GM23248 (cell line): ENCODE measurements at places on chromosomes 4 and X. TPM values are rescaled to one million over a fixed set of nuclear protein-coding genes. Genes with fewer than 3 reads are reported as not detected.

DNA sequence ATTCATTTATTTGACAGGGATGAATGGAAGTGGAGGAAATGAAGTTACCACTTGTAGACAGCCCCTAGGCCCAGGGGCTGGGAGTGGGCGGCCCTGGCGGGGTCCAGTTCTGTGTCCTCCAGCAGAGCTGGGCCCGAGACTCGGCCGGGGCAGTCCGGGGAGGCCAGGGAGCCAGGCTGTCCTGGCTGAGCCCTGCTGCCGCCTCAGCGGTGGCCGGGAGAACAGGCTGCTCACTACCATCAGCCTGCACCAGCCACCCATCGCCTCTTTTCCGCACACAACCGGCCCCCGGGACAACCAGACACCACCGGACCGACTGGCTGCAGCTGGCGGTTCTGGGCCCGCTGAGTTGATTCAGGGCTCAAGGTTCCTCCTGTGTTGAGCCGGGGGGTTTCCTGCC lies 25.6 kb downstream of the CLDN34 start:
- DNase-seq: no peak

The USP51 gene
- 0.89 and 1.1 TPM in 2 replicates for total RNA-seq

- peak; percentile 39 for DNase-seq
Measured at GRCh38 chr4:101252721-101253120, 94.6 kb downstream of the PPP3CA start.

DNA sequence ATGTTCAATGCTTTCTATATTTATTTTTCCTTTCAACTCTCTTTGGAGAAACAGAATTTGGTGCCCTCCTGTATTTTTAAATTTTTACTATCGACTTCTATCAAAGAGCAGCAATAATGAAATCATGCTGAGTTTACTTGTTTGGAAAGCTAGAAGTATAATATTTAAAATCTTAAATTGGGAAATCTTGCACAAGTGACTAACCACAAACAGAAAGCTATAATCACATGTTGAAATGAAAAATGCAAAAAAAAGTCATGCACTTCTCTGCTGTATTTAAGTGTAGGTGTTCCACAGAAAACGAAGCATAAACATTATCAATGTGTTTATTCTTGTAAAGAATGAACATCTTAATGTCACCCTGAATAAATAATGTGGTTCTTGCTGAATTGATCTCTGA lies 306.1 kb downstream of the PCDH18 start:
- peak; percentile 18 for DNase-seq

GRCh38 chr4:14379183-14379582 lies 623.1 kb upstream of the CPEB2 start:
- peak; percentile 4 for DNase-seq

- DNase-seq: peak; percentile 41
Measured at GRCh38 chrX:54484666-54485065, 11.4 kb downstream of the FGD1 start.

The SERTM2 gene
- not detected in 2 replicates for total RNA-seq

- no peak for DNase-seq
Measured at GRCh38 chrX:12811658-12812057, 20.4 kb downstream of the PRPS2 start.

- no peak for DNase-seq
Measured at GRCh38 chr4:118931786-118932185, 43.1 kb downstream of the SYNPO2 start.

- no peak for DNase-seq
Measured at GRCh38 chrX:115939070-115939469, 231.5 kb upstream of the AGTR2 start.

DNA sequence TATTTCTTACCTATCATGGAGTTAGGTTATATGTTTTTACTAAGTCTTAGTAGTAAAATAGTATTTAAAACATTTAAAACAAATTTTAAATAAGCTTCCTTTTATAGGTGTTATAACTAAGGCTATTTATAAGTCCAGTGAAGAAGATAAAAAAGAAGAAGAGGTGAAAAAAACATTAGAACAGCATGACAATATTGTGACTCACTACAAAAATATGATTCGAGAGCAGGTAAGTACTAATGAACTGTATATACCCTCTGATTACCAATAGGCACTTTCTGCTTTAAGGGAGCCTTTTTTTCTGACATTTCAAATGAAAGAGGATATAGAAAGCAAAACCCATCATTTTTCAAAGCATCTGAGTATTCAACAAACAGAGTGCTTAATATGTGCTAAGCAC lies 76.6 kb downstream of the USO1 start:
- peak; percentile 55 for DNase-seq

GRCh38 chrX:77937291-77937690 lies 26.8 kb downstream of the ATP7A start:
- peak; percentile 23 for DNase-seq

GRCh38 chrX:118694638-118695037 lies 32.8 kb upstream of the IL13RA1 start:
- DNase-seq: no peak

The CCDC110 gene
- total RNA-seq: 0.22 and 0.38 TPM in 2 replicates

The MAGEE1 gene
- total RNA-seq: 0.86 and 1.1 TPM in 2 replicates

GRCh38 chrX:133653358-133653757 lies 238.1 kb upstream of the GPC4 start:
- peak; percentile 56 for DNase-seq

DNA sequence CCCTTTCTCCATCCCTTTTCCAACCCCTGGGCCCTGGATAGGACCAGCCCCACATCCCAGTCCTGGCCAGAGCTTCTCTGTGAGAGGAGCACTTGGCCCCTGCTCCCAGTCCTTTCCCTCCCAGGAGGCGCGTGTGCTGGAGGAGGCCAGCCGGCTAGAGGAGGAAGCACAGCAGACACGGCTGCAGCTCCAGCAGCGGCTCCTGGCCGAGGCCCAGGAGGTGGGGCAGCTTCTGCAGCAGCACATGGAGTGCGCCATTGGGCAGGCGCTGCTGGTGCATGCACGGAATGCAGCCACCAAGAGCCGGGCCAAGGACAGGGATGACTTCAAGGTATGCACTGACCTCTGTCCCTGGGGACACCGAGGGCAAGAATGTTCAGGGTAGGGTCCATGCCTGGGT lies 87.5 kb downstream of the EVC start:
- peak; percentile 28 for DNase-seq

DNA sequence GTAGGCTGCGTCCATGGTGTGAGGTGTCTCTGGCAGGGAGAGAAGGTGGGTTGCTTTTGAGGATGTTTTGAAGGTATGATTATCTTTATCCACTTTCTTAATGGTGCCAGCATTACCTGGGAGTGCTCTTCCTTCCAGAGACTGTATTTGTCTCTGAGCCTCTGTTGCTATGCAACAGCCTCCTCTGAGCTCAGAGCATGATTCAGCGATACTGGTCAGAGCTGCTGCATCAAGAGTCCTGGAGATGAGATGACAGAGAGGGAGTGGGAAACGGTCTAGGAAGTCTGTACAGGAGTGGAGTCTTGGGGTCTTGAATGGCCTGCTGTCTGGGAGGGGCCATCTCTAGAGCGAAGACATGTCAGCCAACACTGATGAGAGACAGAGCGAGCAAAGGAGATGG lies 104.4 kb upstream of the RAB40AL start:
- peak; percentile 85 for DNase-seq

The TBX22 gene
- total RNA-seq: not detected in 2 replicates

- DNase-seq: peak; percentile 44
Measured at GRCh38 chrX:15854080-15854655, 445 bp downstream of the AP1S2 start.

DNA sequence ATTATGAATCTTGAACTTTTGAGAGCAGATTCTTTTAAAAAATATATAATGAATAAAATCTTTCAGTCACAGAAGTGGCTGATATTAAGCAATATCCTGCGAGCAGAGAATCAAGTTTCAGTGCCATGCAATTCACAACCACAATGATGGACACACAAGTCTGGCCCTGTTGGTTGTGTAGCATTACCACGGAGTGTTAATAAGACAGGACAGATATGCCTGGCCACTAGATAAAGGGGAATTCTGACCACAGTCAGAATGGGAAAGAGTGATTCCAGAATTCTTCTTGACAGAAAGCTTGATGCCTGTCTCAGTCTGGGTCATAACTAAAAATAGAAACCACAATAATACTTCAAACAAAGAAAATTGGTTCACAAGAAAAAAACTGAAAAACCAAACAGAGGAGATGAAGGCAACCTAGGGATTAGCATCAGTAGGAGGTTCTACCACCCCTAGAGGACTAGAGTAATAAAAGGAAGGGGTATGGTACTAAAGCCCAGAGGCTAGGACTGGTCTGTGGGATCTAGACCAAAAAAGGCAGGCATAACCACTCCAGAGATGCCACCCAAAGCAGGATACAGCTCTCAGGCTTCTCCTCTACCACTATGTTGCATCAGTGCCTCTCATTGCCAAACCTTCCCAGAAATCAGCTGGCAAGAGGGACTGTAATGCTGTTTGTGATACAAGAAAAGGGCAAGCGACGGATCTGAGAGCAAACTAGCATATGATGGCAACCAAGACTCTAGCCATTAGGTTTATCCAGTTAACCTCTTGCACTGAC lies 59.0 kb downstream of the RNF150 start:
- DNase-seq: no peak

The GPC3 gene
- total RNA-seq: not detected in 2 replicates

DNA sequence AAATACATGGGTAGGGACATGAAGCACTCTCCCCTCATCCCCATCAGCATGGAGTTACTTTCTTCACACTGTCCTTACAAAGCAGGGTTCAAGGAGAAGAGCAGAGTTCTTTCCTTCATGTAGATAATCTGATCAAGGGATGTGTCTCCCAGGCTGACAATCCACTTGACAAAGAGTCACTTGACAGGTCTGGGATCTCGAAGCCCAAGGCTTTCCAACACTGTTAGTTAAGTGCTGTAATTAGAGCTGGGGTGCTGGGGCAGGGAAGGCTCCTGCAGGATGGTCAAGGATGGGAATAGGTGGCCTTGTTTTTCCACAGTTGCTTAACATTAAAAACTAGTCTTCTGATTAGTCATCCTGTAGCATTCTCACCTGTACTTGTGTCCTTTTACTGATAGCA lies 38.0 kb downstream of the CCNG2 start:
- DNase-seq: no peak

- DNase-seq: peak; percentile 65
Measured at GRCh38 chrX:110803506-110803905, 7.9 kb upstream of the CHRDL1 start.
